ENCODE measurements at places on chromosomes 1 and 21.

- no peak for DNase-seq
Observed at GRCh38 chr1:209685821-209686220, 10.6 kb downstream of the G0S2 start.

- no peak for DNase-seq
Observed at GRCh38 chr21:35509001-35509704, 460.1 kb upstream of the RUNX1 start.

- DNase-seq, result no peak
Observed at GRCh38 chr1:160351629-160352028, 8.4 kb downstream of the NCSTN start.

DNA sequence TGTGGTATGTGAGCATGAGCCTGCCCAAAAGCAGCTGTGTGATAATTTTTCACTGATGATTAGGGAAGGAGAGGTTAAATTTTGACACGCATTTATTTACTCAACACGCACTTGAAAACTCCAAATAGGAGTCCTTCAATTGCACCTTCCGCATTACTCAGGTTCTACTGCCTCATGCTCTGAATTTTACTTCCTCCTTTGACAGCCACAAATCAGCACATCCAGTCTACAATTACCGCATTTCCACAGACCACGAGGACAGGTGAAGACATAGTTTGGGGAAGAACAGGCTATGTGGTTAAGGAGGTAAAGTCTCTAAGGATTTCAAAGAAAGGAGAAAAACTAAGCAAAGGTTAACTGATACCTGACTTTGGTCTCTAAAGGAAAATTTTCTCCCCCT lies 2.6 kb downstream of the CAPN8 start:
- DNase-seq, result no peak

DNA sequence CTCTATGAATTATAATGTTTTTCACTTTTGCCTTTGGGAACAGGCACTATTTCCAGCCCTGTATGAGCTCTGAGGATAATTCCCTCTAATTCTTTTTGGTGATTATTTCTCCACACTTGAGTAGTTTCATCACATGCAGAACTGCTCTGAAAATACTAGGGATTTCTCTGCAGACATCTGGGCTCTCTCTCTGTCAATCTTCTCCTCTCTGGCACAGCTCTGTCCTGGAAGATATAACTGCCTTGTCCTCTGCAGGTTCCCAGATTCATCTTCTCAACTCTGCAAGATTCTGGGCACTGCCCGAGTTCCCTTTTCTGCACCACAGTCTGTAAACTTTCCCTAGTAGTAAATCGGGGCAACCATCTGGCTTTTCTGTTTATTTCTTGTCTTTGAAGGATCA lies 131.3 kb upstream of the FMN2 start:
- no peak for DNase-seq
